Heart left ventricle (tissue), 16 donors: ENCODE measurements at places on chromosomes 16 and 17. TPM values are rescaled to one million over a fixed set of nuclear protein-coding genes. Genes with fewer than 3 reads are reported as not detected.

DNA sequence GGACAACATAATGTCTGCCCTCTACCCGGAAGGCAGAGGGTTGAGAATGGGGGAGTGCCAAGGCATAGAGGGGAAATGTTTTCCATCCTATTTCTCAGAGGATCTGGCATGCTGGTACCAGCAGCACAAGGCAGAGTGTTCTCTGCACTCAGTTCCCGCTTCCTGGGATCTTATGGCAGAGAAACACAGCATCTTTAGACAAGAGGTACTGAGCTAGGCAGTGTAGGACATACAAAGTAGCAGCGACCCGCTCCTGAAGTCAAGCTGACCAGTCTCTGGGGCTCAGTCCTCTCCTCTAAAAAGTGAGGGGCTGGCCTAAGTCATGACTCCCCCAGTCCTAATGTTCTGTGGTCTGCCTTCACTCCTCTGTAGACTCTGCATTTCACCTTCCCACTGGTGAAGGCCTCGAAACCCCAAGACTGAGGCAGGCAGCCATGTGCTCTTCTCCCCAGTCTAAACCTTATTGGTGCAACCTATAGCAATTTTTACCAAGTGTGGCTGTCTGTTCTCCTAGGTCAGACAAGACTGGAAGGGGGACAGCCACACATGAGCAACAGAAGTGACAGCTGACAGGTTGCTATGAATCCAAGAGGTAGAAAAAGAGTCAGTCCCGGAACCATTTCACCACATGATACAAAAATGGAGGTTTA, 11.3 kb upstream of the TSPOAP1 start:
- no peak for DNase-seq

GRCh38 chr17:56886288-56886731, 27.5 kb downstream of the TRIM25 start:
- no peak for DNase-seq

- DNase-seq, result no peak
Measured at GRCh38 chr16:17364319-17365210, 106.2 kb downstream of the XYLT1 start.

DNA sequence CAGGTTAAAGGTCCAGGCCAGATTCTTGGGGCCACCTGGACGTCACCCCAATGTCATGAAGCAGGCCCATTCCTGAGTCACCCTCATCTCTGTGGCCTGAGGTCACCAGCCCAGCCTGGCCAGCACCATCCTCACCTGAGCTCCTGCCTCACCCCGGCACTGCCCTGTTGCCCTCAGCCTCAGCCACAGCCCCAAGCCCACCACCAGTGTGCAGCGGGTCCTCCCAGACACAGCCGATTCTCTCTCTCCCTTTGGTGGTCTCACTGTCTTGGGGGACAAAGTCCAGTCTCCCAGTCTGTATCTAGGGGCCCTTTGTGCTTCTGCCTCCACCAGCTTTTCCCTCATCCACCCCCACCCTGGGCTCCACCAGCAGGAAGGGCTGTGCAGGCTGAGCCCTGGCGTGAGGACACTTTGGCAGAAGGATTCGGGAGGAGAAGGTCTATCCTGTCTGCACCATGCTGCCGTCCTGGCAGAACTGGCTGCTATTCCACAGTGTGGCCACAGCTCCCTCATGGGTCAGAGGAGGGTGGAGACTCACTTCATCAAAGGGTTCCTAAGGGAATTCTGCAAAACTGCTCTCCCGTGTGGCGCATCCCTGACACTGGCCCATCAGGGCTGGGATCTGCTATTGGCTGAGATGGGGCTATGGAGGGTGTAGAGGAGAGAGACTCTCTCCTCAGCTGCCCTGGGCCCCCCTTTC, 64.3 kb downstream of the PRMT7 start:
- no peak for DNase-seq

- DNase-seq, result no peak
Measured at GRCh38 chr16:77536809-77537208, 102.0 kb upstream of the ADAMTS18 start.

DNA sequence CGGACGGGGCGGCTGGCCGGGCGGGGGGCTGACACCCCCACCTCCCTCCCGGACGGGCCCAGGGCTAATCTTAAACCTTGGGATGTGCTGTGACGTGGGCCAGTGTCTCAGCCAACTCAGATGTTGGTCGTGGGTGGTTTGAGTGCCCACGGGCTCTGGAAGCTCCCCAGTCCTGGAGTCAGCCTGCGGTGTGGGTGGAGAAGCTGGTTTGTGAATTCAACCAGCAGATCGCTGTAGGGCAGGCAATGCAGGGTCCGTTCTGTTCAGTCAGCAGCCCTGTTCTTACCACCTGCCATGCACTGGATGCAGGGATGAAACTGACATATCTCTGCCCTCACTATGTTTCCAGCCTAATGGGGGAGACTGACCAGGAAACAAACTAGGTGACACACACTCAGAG, 8.0 kb upstream of the ZNF500 start:
- DNase-seq, result no peak

DNA sequence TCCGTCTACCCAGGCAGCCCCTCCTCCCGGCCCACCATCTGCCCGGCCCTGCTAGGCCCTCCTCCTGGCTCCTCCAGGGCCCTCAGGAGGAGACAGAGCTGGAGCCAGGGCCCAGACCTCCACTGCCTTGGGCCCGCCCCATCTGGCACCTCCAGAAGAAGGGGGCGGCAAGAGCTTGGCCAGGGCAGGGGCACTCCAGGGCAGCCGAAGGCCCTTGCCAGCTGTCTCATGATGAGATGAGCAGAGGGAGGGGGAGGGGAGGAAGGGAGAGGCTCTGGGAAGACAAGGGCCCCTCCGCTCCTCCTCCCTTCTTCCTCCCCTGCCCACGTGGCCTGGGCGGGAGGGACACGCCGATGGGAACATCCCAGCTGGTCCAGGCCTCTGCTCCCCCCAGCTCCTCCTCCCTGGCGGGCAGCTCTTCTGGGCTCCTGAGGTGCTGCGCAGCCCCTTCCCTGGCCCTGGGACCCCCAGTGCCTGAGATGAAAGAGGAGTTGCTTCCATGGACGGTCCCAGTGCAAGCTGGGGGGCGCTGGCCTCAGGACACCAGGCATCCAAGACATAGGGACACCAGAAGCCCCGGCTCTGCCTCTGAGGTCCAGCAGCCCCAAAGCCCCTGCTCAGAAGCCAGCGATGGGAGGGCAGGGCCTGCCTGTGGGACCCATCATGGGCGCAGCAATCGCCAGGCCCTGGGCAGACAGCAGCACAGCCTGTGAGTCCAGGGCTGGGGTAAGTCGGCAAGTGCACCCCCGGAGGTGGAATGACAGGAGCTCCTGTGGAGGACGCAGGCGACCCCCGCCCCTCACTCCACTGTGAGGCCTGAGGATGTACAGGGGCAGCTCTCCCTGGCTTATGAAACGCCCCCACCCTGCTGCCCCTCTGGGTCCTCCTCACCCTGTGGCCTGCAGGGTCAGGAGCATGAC, 23.6 kb upstream of the ENPP7 start:
- no peak for DNase-seq

DNA sequence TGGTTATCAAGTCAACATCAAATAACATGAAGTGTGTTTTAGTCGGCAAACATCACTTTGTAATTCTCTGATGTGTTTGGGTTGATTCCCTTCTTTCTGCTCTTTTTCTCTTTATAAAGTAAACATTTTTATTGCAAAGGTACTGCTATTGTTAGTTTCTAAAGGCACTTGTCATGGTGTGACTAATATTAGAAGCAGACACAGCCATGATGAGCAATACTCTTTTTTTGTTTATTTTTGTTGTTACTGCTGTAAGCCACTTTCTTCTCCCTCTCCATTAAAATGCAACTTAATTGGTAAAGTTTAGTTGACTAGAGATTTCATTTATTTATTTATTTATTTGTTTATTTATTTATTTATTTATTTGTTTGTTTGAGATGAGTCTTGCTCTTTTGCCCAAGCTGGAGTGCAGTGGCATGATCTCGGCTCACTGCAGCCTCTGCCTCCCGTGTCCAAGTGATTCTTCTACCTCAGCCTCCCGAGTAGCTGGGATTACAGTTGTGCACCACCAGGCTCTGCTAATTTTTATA, 424.7 kb downstream of the WWOX start:
- no peak for DNase-seq

- no peak for DNase-seq
Measured at GRCh38 chr16:6964679-6965078, 368.0 kb upstream of the RBFOX1 start.

DNA sequence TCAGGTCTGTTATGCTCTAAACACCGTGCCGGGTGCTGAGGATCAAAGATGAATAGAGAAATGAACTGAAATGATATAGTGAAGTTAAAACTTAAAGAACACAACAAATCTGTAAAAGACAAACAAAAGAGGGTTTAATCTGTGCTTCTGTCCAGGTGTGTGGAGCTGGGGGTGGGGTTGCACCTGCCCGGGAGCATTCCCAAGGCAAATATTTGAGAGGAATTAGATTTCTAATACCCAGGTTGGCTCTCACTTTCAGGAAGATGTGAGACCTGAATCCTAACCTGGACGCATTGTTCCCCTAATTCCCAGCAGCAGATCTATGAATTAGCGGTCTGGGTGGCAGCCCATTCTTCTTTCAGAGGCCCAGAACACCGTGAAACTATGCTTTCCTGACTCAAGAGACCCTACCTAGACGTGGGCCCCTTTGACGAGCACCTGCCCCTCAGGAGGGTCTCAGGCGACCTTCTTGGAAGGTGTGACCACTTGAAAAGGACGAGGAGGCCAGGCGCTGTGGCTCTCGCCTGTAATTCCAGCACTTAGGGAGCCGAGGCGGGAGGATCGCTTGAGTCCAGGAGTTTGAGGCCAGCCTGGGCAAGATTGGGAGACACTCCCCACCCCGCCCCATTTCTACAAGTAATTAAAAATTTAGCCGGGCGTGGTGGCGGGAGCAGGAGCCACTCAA, 677 bp upstream of the RANGRF start:
- DNase-seq, result no peak

DNA sequence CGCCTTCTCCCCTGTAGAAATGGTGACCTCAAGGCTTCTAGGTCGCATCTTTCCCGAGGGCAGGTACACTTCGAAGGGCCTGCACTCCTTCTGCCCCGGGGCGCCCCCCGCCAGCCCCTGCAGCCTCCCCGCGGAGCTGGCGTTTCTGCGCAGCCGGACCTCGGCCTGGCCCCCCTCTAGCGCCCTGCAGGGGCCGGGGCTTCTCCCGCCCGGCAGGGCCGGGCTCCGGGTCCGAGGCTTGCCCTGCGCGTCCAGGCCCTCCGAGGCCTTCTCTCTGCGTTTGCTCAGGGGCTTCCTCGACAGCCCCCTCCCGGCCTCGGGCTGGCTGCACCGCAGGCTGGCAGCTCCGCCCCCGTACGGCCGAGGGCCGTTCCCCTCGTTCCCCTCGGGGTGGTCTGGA, 2.1 kb downstream of the MEFV start:
- DNase-seq, result no peak

GRCh38 chr16:1102333-1102700, 6.3 kb upstream of the C1QTNF8 start:
- DNase-seq, result no peak

- no peak for DNase-seq
Measured at GRCh38 chr17:81489998-81490992, 22.3 kb downstream of the ACTG1 start.

DNA sequence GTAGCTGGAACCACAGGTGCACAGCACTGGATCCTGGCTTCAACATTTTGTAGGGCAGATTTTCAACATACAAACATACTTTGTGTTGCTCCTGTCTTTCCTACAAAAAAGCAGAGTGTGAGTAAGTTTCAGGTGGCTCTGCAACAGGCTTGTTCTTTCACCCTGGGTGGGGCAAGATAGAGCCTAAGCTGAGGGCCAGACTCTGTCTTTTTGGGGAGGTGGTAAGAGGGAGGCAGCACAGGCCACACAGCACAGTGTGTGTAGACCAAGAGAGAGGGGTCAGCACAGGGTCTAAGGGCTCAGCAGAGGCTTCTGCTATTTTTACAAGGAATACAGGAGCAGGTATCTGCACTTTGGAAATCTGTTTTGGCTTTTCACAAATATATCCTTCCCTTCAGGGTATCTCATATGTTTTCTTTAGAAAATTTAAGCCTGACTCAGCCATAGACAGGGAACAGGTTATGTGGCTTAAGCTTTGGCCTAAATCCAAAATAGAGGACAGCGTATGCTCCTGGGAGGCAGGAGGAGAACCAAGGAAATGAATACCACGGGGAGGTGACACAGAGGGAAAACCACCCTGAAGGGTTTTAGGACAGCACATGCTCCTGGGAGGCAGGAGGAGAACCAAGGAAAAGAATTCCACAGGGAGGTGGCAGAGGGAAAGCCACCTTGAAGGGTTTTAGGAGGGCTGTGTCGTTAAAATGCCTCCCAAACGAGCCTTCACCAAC, 21.6 kb downstream of the EMC8 start:
- DNase-seq, result no peak

- DNase-seq, result no peak
Measured at GRCh38 chr17:15955793-15956541, 11.0 kb downstream of the ADORA2B start.

- no peak for DNase-seq
Measured at GRCh38 chr17:78952706-78953105, 27.0 kb downstream of the LGALS3BP start.

- no peak for DNase-seq
Measured at GRCh38 chr17:57552114-57552624, 192.9 kb downstream of the CCDC182 start.

- DNase-seq, result no peak
Measured at GRCh38 chr16:69402439-69402838, 16.6 kb upstream of the TERF2 start.

GRCh38 chr17:61815863-61816503, 47.3 kb downstream of the BRIP1 start:
- DNase-seq, result no peak

- no peak for DNase-seq
Measured at GRCh38 chr16:84563786-84564420, 54.0 kb downstream of the COTL1 start.

- no peak for DNase-seq
Measured at GRCh38 chr17:77792626-77793025, 165.9 kb upstream of the TNRC6C start.

The OR3A3 gene
- polyA plus RNA-seq, result not detected

The PNMT gene
- polyA plus RNA-seq, result 13.0 TPM

The SPATA22 gene
- polyA plus RNA-seq, result 0.23 TPM

The ELAC2 gene
- 66.3 TPM for polyA plus RNA-seq

The KRTAP16-1 gene
- polyA plus RNA-seq, result not detected

The ODAD4 gene
- polyA plus RNA-seq, result 0.69 TPM

The CCL14 gene
- polyA plus RNA-seq, result 31.5 TPM

The SPG7 gene
- polyA plus RNA-seq, result 101 TPM

The NPIPA8 gene
- polyA plus RNA-seq, result 4.4 TPM

The BAIAP3 gene
- polyA plus RNA-seq, result 2.6 TPM

The QRICH2 gene
- polyA plus RNA-seq, result 2.7 TPM

The SLX4 gene
- 3.1 TPM for polyA plus RNA-seq

The DYNLRB2 gene
- 0.33 TPM for polyA plus RNA-seq
